ENCODE measurements at places on chromosomes 5 and 9.

DNA sequence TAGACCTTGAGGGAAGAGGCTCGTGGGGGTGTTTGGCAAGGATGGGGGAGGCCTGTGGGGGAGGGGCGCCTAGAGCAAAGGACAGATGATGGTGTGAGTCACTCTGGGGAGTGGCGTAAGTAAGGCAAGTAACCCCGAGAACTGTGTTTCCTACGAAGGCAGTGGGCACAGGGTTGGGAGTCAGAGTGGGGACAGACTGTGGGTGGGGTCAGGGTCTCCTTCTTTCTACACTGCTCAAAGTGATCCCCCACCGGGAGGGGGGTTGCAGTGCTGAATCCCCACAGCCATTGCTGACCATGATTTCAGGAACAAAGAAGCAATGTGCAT lies 136.8 kb downstream of the TENT4A start:
- no peak for DNase-seq

DNA sequence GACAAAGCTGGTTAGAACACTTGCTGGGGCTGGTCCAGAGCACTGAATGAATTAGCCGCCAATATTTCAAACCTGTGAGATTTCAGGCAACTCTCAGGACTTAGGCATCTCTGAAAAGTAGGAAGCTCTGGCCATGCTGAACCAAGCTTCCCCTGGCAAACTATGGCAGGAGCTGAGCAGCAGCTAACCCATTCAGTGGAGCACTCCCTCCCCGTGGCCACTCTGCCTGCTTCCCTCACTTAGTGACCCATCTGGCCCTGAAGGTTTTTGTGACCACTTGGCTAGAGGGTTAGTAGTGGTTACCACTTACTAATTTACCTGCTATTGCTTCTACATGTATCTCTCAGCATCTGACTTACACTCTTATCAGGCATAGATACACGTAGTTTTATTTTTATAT lies 25.5 kb downstream of the FOXI1 start:
- DNase-seq = no peak

GRCh38 chr5:77640589-77641396 lies 2.3 kb upstream of the OTP start:
- DNase-seq = no peak

DNA sequence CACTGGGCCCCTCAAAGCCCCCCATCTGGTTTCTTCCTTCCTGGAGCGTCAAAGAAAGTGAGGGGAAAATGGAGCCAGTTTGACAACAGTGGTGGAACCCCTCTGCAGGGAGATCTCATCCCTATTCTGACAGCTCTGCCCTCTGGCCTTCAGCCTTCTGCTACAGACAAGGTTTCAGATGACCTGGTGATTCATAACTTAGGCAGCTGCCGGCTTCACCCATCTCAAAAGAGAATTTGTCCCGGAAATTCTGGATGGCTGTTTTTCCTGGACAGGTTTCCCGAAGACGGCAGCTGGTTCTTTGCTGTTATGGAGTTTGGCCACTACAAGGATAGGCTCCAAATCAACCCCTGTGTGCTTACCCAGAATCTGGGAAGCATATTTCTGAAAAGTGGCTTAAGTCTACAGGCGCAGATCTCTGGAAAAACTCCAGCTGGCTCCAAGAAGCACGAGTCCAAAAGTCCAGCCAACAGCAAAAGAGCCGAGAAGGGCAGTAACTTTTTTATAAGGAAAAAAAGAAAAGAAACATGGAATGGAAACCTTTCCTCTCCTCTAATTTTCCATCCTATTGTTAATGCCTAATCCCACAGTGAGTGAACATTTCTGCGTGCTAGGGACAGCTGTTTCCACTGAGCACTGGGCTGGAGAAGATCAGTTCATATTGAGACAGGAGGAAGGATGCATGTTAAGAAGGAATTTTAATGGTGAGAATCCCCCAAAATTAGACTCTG lies 54.5 kb downstream of the ZNF366 start:
- no peak for DNase-seq

DNA sequence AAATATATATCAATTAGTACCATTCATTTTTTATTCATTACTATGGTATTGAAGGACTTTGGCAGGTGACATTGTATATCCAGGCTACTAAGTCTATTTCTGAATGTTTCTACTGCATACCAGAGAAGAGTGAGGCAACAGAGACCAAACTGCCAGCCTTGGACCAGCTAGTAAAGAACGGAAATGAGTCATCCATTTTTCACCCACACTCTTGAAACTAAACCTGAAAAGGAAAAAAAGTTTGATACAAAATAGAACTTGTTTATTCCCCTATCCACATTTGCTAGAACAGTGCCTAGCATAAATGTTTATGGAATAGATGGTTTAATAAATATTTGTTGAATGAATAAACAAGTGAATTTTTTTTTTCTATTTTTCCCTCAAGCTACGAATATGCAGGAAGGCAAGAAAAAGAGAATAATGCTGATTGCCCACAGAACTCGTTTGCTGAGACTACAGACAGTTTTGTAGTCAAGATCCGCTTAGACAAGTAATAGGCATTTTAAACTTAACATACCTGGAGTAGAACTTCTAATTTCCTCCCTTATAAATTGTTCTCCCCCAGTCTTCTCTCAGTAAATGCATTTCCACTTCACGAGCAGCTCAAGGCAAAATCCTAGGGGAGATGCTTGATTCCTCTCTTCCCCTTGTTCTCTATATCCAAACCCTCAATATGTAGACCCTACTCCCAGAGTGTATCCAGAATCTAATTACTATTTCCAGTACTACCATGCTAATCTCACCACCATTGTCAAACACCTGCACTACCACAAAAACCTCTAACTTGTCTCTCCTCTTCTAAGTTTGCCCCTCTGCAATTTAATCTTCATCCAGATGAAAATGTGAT lies 146.2 kb upstream of the RASA1 start:
- no peak for DNase-seq

DNA sequence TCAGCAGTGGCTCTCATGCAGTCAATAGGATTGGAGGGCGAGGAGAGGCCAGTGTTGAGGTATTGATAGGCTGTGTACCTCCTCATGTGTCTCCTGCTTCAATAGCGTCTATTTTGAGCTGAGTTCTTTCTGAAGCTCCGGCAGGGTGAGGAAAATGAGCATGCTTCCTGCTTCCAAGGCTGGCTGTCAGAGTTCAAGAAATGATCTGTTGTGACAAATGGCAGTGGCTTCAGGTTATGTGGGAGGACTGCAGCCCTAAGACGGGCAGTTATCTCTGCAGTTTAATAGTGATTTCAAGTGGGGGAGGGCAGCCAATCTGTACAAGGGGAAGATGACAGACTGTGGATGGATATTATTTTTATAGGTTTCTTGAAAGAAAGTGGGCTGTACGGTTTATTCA lies 54.0 kb upstream of the CXCL14 start:
- no peak for DNase-seq

DNA sequence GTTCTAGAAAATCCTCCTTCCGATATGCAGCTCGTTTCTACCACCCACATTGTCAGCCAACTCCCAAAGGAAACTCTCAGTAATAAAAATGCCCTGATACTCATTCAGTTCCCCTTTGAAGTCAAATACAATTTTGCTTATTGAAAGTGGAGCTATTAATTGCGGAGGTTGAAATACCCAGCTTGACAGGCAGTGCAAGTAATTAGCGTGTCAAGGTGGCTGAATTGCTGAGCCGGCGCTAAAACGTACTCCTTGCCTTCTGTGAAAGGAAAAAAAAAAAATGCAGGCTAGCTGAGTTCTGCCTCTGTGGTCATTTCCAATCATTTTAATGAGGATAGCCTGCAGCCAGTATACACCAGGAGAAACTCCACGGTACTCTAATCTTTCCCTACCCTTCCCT lies 165.5 kb downstream of the RORB start:
- DNase-seq = no peak

- DNase-seq = no peak
Observed at GRCh38 chr5:14779975-14780374, 91.6 kb downstream of the ANKH start.

DNA sequence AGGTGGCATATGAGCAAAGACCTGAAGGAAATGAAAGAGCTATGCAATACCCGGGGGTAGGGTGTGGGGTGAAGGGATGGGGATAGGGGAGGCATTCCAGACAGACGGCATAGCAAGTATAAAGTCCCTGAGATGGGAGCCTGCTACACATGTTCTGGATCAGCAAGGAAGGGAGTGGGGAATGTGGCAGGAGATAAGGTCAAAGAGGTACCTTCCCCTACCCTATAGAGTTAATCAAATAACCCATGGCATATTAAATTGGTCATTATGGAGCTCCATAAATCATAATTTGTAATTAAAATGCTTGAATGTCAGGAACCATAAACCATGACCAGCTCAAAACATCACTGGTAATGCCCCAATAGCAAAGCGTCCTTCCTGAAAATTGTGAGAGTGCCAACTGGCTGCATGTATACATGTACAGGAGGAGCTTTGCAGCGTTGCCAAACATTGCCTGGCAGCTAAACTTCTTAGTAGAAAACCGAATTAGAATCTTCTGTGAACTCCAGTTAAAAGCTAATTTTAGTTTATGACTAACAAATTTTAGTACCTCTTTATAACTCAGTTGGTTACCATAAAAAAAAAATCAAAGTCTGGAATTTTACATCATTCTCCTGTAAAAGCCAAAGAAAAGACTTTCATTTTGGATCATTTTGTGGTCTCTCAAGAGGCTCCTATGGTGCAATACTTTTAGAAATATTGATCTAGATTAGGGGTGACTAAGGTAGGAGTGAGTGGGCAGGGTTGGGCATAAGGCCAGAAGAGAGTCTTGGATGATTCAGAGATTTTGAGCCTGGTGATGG lies 4.7 kb downstream of the DNAI1 start:
- DNase-seq = peak; percentile 7

DNA sequence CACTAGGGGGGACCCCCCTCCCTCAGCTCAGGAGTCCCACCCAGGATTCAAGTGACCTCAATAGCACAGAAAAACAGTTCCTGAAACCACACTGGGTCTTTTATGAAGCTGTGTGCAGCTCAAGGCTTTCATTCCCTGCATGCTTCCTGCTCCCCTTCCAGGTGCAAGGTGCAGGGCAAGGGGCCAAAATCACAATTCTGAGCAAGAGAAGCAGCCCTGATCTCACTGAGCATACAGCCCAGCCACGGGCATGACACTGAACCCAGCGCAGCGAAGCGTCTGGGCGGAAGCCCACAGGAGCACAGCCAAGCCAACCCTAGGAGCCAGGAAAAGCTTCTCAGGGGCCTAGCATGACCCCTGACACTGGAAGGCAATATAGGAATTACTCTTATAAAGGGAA lies 62.9 kb downstream of the IRX2 start:
- DNase-seq = no peak

DNA sequence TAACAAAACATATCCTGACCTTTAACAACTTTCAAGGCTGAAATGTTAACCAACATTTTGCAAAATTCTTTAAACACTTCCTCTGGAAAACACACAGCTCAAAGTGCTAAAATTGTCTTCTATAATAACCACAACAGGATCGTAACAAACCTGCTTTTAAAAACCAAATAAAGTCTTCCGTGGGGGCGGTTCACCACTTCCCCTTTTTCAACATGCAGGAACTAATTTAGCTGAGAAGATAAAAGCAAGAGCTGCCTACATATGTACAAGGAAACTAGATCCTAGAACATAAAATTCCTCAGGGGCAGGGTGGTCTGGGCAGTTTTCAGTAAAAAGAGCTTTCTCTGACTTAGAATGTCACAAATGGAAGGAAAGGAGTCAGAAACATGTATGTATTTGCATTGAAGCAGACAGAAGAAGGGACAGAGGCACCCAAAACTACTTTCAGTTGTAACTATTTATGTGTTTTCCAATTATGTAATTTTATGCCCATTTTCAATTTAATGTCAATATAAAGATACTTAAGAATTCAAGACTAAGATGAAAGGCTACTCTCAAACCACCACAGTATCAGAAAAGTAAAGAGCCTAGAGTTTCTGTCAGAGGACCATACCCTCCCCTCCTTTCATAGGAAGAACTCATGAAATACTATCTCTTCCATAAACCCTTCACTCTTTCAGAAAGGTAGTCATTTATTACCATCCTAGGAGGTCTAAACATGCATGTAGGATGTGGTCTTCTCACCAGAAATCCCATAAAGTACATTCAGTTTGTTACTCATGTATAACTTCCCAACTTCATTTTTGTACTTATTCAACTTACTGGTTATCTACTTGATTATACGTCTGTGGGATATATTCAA lies 185.9 kb upstream of the RASA1 start:
- no peak for DNase-seq

DNA sequence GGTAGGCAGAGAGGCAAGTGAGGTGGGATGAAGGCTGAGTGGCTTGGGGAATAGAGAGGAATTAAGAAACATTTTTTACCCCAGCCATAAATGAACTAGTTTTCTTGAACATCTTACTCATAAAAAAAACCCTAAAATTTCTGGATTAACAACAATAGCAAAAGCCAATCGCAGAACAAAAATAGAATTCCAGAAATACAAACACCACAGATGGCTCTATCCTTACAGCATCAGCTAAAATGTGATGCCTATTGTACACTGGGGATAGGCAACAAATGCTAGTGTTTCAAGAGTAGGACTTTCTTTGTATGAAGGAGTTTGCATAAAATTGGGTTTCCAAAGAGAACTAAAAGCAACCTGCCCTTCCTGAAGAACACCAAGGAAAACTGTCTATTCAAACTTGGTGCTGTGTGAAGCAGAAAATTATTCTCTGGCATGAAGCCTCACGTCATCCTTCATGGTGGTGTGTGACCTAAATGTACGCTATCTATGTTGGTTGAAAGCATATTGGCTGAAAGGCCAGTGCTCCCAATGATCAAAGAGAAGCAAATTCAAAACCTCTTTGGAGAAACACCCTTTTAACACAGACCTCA lies 82.9 kb downstream of the JAKMIP2 start:
- no peak for DNase-seq

DNA sequence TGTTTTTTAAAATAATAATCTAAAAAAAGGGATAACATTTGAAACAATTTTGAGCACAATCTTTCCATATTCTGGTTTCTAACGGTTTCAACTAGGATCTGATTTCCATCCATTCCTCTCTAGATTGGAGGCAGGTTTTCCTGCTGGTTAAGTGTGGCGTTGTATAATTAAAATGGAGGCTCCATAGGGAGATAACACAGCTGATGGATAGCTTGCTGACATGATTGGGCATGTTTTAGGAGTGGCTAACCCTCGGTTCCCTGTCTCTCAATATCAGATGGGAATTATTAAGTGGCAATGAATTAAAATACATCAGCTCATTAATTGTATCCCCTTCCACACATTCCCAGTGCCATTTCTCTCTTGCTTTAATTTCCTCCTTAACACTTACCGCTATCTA lies 209.0 kb downstream of the ALDH1A1 start:
- DNase-seq = no peak

GRCh38 chr9:36053971-36054370 lies 17.3 kb downstream of the RECK start:
- DNase-seq = no peak

DNA sequence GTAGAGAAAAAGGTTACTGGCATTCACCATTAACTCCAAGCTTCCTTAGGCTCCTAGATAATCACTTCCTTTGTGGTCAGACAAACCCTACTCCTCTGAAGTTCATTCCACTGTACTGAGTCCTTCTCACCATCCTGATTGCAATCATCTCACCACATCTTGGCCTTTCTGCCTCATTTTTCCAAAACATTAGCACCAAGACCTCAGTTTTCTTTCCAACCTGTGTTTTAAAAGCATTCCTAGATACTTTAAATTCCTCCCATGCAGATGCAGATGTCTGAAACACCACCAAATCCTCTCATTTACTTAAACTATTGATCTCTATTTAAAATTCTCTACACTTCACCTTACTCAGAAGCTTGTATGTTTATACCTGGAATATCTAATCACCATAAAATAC lies 961.3 kb upstream of the CTNND2 start:
- DNase-seq = no peak
